IPS DF 6.9 (cell line): ENCODE measurements at places on chromosomes 4 and X.
A peak's percentile ranks its signal among the peaks of the same experiment; 100 is the strongest.

- DNase-seq = no peak
Measured at GRCh38 chr4:55356991-55357461, 11.0 kb downstream of the SRD5A3 start.

- DNase-seq = no peak
Measured at GRCh38 chr4:76689145-76689817, 208.7 kb downstream of the SOWAHB start.

DNA sequence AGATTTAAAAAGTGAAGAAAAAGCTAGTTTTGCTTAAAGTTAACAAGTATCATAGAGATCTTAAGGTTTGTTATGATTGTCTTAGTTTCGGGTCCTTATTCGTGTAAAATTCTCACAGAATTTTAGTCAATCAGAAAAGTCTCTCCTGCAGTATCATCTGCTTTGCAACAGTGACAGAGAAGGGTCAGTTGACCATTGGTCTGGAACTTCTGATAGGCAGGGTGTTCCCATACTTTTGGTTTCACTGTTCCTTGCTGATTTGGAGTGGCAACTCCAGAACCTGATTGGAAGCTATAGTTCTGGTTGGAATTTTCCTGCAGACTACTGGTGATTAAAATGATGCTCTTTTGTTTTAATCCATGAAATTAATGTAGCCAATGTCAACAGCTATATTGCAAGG lies 1.8 kb downstream of the IL15 start:
- no peak for DNase-seq

DNA sequence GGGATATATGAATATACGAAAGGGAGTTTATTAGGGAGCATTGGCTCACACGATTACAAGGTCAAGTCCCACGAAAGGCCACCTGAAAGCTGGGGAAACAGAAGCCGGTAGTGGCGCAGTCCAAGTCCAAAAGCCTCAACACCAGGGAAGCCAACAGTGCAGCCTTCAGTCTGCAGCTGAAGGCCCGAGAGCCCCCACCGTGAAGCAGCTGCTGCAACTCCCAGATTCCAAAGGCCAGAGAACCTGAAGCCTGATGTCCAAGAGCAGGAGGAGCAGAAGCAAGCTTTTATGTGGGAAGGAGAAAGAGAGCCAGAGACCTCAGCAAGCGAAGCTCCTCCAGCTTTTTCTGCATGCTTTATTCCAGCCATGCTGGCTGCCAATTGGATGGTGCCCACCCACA lies 275.8 kb downstream of the PTTG2 start:
- DNase-seq = no peak

DNA sequence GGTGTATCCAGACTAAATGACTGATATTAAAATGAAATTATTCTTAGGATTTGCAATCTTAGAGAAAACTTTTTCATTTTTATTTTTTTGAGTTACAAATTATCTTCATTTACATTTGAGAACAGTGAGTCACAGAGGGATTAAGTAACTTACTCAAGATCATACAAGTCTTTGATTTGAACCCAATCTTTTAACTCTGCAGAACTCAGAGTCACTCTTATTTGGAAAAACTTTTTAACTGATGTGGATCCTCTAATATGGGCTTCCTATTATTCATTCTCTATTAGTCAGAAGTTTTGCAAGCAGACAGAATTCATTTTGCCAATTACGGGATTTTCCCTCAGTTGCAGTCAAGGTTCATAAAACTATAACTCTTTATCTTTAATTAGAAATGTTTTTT lies 20.1 kb downstream of the HPRT1 start:
- no peak for DNase-seq

- DNase-seq = no peak
Measured at GRCh38 chrX:111308039-111308438, 37.8 kb upstream of the CAPN6 start.

DNA sequence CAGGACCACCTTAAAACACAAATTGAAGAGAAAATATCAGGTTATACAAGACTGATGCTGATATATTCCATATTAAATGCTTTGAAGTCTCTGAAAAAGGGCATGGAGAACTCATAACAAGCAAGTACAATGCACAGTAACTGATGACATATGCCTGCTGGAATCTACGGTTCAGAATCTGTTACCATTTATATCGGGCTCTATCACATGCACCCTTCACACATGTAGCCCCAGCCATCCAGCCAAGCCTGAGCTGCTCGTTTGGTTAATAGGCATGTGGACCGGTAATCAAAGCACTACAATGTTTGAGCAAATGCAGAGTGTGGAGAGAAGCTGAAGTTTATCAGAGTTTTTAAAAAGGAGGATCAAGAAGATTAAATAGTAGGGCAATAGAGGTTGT lies 11.8 kb downstream of the COMMD8 start:
- DNase-seq = no peak

GRCh38 chr4:32633421-32633820 lies 1913.3 kb downstream of the PCDH7 start:
- DNase-seq = no peak

DNA sequence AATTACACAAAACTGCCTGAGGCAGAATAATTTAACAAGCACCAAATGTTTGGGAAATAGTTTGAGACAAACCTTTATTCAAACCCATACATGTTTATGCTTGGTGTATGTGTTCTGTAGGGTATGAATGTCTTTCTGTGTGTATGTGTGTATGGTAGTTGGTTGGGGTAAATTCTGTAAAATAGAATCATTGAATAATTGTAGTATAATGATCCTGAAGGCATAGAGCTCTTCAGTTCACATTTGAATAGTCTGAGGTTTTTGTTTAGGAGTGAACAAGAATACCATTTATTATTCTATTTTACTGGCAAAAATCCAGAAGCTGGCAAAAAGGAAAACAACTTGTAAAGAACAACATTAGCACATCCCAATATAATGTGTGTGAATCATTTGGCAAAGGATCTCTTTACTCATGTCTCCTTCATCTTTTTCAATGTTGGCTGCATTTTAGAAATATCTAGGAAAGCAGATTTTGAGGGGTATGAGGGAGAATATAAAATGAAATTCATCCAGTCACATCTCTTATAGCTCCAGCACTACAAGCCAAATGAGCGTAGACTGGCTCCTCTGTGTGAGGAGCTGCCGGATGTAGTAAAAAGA lies 360.0 kb downstream of the CHIC1 start:
- DNase-seq = no peak

DNA sequence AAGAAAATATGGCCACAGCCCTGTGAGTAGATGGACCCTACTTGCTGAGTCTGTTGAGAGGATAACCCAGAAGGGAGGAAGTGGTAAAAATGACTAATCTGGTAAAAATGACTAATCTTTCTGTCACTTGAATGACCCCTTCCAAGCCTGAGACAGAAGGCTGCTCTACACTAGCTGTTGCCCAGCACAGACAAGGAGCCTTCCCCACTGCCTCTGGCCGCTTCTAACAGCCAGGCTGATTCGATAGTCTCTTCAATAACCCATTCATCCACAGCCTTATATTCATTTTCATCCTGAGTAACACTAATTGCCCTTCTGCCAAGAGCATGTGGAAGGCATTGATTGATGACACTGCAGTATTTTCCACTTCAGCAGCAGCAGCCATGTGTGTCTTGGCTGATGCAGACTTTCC lies 18.4 kb downstream of the MAGEB17 start:
- DNase-seq = no peak

- DNase-seq = no peak
Measured at GRCh38 chr4:3339577-3339976, 46.8 kb downstream of the RGS12 start.

GRCh38 chrX:17206584-17206983 lies 168.4 kb upstream of the NHS start:
- no peak for DNase-seq

GRCh38 chrX:54785901-54786300 lies 12.2 kb downstream of the ITIH6 start:
- DNase-seq = no peak

GRCh38 chr4:16416601-16417000 lies 190.3 kb upstream of the TAPT1 start:
- DNase-seq = no peak

- no peak for DNase-seq
Measured at GRCh38 chr4:21652508-21653231, 295.9 kb downstream of the KCNIP4 start.

GRCh38 chr4:168830777-168831512 lies 179.1 kb downstream of the CBR4 start:
- DNase-seq = no peak

DNA sequence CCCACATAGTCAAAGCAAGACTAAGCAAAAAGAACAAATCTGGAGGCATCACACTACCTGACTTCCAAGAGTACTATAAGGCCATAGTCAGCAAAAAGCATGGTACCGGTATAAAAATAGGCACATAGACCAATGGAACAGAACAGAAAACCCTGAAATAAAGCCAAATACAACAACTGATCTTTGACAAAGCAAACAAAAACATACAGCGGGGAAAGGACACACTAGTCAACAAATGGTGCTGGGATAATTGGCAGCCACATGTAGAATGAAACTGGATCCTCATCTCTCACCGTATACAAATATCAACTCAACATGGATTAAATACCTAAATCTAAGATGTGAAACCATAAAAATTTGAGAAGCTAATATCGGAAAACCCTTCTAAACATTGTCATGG lies 819.3 kb upstream of the FRG1 start:
- no peak for DNase-seq

- DNase-seq = no peak
Measured at GRCh38 chrX:37348971-37349220, 268 bp upstream of the PRRG1 start.

- no peak for DNase-seq
Measured at GRCh38 chrX:45485719-45486118, 285.0 kb upstream of the DIPK2B start.

- no peak for DNase-seq
Measured at GRCh38 chr4:15809466-15809865, 31.3 kb downstream of the CD38 start.

GRCh38 chrX:136856050-136856449 lies 24.5 kb downstream of the RBMX start:
- DNase-seq = no peak

GRCh38 chr4:150493851-150494250 lies 88.1 kb upstream of the MAB21L2 start:
- no peak for DNase-seq

DNA sequence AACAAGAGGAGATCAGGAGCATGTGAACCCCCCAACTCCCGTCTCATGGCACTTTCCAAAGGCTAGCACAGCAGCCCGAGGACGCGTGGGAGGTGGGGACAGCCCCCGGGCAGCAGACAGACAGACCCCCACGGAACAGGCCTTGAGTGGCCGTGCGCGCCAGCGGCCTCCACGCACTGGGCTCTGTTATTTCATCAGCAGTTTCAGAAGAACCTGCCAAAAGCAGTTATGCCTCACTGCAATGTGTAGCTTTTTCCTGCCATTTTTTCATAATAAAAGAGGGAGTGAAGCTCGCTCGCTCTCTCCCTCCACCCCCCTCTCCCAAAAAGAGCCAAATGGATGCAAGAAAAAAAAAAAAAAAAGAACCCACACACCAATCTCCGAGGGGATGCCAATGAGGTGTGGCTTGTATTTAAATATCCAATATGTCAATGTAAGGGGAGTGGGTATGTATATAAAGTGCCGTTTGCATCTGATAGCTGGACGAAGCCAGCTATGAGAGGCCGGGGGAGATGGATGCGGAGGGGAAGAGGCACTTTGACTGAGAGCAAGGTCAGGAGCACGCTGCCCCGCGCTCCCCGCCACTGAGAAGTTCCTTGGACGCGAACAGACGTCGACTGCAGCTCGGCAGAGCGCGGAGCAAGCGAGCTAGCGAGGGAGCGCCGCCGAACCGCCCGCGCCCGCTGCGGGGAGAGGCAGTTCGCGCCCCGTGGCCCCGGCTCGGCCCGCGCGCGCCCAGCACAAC lies at the start of gene FGF16:
FGF16 (plus strand) TSS at position 482 of the 745 bp plus-strand sequence. CDS start 286 bp downstream, outside the sequence.
- DNase-seq = no peak

- no peak for DNase-seq
Measured at GRCh38 chr4:119559044-119559647, 69.5 kb downstream of the PDE5A start.

DNA sequence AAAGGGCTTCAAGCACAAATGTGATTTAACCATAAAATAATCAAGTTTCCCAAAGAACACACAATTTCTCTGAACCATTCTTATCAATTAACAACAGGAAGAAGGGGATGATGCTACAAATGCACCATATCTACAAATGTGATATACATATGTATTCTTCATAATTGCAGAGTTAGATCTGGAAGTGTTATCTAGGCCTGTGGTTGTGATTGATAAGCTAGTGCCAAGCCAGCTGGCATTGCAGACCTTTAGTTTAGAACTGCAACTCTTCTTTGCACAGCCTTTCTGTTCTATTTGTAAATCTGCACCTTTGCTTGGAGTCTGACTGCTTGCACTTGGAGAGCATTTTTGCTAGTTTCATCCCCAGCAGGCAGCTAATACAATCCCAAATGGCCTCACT lies 145.5 kb upstream of the NPY2R start:
- no peak for DNase-seq

- DNase-seq = no peak
Measured at GRCh38 chrX:103791228-103791627, 14.6 kb downstream of the PLP1 start.

- no peak for DNase-seq
Measured at GRCh38 chrX:71282514-71283402, 677 bp upstream of the NONO start.

- DNase-seq = no peak
Measured at GRCh38 chr4:17327591-17327990, 184.3 kb downstream of the QDPR start.

- DNase-seq = no peak
Measured at GRCh38 chr4:152247271-152247975, 288.5 kb downstream of the FBXW7 start.

- DNase-seq = no peak
Measured at GRCh38 chr4:163194593-163194992, 27.9 kb upstream of the NAF1 start.

DNA sequence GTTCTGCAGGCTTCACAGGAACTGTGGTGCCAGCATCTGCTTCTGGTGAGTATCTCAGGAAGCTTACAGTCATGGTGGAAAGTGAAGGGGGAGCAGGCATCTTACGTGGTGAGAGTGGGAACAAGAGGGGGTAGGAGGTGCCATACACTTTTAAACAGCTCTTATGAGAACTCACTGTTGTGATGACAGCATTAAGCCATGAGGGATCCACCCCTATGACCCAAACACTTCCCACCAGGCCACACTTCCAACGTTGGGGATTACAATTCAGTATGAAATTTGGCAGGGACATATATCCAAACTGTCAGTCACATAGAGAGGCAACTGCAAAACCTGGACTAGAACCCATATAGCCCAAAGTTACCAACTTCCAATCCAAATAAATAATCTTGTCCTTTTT lies 43.1 kb upstream of the ZCCHC12 start:
- no peak for DNase-seq

GRCh38 chr4:158606969-158607368 lies 64.7 kb downstream of the C4orf46 start:
- no peak for DNase-seq

- DNase-seq = peak; percentile 22
Measured at GRCh38 chrX:47030339-47030738, 47.9 kb upstream of the RGN start.
